ENCODE measurements at places on chromosomes 7 and 10. TPM values are rescaled to one million over a fixed set of nuclear protein-coding genes. Genes with fewer than 3 reads are reported as not detected.

COBL gene
- not detected for total RNA-seq

DNA sequence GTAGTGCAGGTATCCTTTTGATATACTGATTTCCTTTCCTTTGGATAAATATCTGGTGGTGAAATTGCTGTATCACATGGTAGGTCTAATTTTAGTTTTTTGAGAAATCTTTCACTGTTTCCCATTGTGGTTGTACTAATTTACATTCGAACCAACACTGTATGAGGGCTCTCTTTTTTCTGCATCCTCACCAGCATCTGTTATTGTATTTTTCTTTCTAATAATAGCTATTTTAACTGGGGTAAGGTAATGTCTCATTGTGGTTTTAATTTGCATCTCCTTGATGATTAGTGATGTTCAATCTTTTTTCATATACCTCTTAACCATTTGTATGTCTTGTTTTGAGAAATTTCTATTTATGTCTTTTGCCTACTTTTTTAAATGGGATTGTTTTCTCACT, 335.4 kb upstream of the MTPN start:
- DNase-seq: no peak
- no peak overlapping the region for H3K27ac ChIP-seq
- no peaks in the 10 kb centered on the region for H3K4me1 ChIP-seq
- peaks cover 4% of the 10 kb centered on the region for H3K36me3 ChIP-seq

DNA sequence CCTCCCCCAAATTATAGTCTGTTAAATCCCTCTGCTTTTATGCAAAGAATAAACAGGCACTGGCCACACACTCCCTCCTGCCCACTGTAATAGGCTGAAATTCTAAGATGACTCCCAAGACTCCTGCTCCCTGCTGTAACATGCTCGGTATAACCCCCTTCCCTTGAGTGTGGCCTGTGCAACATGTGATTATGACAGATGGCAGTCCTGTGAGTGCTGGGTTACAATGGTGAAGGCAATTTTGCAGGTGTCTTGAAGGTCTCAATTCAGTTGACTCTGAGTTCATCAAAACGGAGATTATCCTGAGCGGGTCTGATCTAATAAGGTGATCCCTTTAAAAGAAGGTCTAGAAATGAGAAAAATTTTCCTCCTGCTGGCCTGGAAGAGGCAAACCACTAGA, 55.9 kb downstream of the CREB3L2 start:
- H3K4me3 ChIP-seq: no peak overlapping the region
- H3K4me1 ChIP-seq: peaks cover 12% of the 10 kb centered on the region
- H3K36me3 ChIP-seq: no peaks in the 10 kb centered on the region
- DNase-seq: no peak

- DNase-seq: no peak
- H3K27me3 ChIP-seq: no peaks in the 10 kb centered on the region
- no peaks in the 10 kb centered on the region for H3K4me1 ChIP-seq
- no peak overlapping the region for H3K4me3 ChIP-seq
These were observed 845.9 kb downstream of the TYW1 start for GRCh38 chr7:67842571-67842970.

DNA sequence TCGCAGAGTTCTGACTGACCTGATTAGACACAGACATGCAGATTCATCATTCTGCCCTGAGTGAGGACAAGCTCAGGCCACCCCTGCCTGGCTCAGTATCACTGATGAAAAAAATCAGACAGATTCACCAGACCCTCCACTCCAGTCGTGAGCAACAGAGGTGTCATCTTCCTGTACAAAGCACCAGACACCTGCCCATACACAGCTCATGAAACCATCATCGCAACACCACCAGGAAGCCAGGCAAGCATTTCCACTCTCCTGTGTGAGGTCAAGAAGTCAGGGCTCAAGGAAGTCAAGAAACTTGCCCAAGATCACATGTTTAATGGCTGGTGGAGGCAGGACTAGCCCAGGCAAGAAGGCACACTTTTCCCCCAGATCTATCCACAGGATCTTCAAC, 163.0 kb downstream of the CALN1 start:
- H3K4me3 ChIP-seq: no peak overlapping the region
- H3K4me1 ChIP-seq: no peaks in the 10 kb centered on the region
- DNase-seq: no peak
- H3K36me3 ChIP-seq: peaks cover 5% of the 10 kb centered on the region
- H3K27me3 ChIP-seq: no peaks in the 10 kb centered on the region

- H3K27ac ChIP-seq: no peak overlapping the region
- H3K4me1 ChIP-seq: no peaks in the 10 kb centered on the region
- H3K27me3 ChIP-seq: no peaks in the 10 kb centered on the region
- H3K36me3 ChIP-seq: no peaks in the 10 kb centered on the region
- no peak overlapping the region for H3K4me3 ChIP-seq
- DNase-seq: no peak
These were observed 179.2 kb downstream of the NXPH1 start for GRCh38 chr7:8612584-8612983.

All from activated T-cell treated with anti-CD3 and anti-CD28 coated beads, Interleukin-2, amount 50 U/mL, for 72 hours (primary cell).